ENCODE measurements at places on chromosomes 7 and 10. TPM values are rescaled to one million over a fixed set of nuclear protein-coding genes. Genes with fewer than 3 reads are reported as not detected.

- H3K4me1 ChIP-seq, result peaks cover 45% of the 10 kb centered on the region
- no peak overlapping the region for H3K27ac ChIP-seq
- peaks cover 10% of the 10 kb centered on the region for H3K27me3 ChIP-seq
- no peak for DNase-seq
- H3K4me3 ChIP-seq, result no peak overlapping the region
Measured at GRCh38 chr10:70379581-70380176, 2.7 kb downstream of the LRRC20 start.

DNA sequence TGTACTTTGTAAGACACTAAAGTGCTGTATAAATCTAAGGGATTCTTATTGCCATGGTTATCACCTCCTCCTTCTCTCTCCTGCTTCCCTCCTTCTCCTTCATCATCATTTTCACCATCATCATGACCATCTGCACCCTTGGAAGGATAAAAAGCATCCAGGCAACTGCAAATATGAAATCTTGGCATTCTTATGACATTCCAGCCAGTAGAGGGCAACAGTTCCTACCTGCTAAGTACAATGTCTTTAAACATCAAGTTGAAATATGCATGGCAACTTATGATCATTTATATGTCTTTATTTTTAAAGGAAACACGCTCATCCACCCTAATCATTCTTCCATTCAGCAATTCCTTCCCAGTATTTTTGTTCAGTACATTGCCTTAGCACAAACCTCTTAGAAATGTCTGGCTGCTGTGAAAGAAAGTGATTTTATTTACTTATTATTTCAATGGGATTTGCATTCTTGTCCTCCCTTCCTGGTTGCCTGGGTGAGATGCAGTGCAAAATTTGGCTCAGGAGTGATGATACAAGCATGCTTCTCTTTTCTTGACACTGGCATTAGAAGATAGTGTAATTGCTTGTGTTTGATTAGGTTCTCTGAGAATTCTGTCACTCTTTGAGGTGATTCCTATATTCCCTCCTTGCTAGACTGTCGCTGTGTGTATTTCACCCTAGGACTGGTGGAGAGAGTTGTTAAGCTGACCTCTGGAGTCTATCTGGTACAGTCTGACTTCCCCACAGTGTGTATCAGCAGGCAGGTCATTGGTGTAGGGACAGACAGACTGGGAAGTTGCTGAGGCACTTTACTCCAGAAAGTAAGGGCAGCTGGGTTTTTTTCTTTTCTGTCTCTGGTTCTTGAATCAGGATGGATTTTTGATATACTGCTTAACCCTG lies 188.5 kb upstream of the BMPER start:
- H3K27ac ChIP-seq, result no peak overlapping the region
- no peak for DNase-seq
- H3K4me1 ChIP-seq, result no peaks in the 10 kb centered on the region
- H3K4me3 ChIP-seq, result no peak overlapping the region
- H3K36me3 ChIP-seq, result no peaks in the 10 kb centered on the region

DNA sequence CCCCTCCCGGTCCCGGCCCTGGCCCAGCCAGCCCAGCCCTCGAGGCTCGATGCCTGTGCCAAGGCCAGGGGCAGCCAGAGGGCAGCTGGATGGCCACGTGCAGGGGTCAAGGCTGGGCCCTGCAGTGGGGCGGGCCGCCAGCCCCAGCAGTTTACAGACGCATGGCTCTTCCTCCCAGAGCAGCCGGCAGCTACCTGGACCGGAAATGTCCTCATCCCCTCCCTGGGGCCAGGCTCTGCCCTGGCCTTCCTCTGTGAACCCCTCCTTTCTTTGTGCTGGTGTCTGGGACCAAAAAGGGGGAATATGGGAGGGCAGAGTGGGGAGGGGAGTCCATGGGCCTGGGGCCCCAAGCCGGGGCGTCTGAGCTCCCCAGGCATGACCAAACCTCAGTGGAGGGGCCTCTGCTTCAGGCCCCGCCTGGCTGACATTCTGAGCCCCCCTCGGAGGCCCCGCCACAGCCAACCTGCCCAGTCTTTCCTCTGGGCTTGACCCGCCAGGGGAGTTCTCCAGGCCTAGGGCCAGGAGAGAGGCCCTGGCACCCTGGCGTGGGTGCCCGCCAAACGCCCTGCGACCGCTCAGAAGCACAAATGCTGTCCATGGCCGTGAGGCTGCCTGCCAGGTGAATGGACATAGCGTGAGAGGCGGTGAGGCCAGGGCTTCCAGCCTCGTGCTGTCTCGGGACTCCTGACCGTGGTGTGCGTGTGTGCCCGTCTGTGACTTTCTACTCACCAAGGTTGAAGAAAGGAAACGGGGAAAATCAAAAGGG lies 24.7 kb upstream of the AMZ1 start:
- H3K27me3 ChIP-seq, result no peaks in the 10 kb centered on the region
- no peak overlapping the region for H3K4me3 ChIP-seq
- H3K36me3 ChIP-seq, result no peaks in the 10 kb centered on the region
- peaks cover 21% of the 10 kb centered on the region for H3K4me1 ChIP-seq
- no peak for DNase-seq
- peak overlapping the region; percentile 50 for H3K27ac ChIP-seq

GRCh38 chr10:113865901-113866300 lies 11.4 kb downstream of the NHLRC2 start:
- H3K4me1 ChIP-seq, result peaks cover 20% of the 10 kb centered on the region
- H3K4me3 ChIP-seq, result no peak overlapping the region
- no peaks in the 10 kb centered on the region for H3K27me3 ChIP-seq
- no peak for DNase-seq

DNA sequence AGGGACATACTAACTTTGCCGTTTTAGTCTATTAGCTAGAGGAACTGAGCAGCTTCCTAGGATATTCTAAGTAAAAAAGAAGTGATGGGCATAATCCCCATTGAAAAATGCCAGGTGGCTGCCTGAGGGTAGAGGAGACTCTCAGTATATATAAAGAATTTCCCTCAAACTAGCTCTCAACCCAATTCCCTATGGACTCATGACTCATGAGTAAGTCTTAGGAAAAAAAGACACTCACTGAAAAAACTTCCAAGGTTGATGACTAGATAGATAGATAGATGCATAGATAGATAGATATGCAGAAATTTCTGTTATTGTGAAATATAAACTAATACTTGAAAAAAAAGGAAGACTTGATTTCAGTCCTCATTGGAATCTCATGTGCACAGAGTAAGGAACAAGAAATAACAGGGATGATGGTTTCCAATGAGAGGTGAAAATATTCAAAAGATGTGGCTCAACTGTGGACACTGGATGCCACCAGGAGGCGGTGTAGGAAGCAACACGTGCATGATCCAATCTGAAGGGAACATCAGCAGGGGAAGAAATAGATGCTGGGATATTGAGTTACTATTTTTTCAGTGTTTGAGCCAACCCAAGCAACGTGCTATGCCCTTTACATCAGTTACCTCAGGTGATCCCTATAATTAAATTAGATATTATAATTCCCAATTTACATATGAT lies 711.0 kb upstream of the LRRTM3 start:
- no peak overlapping the region for H3K27ac ChIP-seq
- no peak overlapping the region for H3K4me3 ChIP-seq
- no peaks in the 10 kb centered on the region for H3K4me1 ChIP-seq
- no peaks in the 10 kb centered on the region for H3K27me3 ChIP-seq
- H3K36me3 ChIP-seq, result no peaks in the 10 kb centered on the region

- no peak overlapping the region for H3K4me3 ChIP-seq
- no peak for DNase-seq
- no peaks in the 10 kb centered on the region for H3K4me1 ChIP-seq
- H3K27ac ChIP-seq, result no peak overlapping the region
- no peaks in the 10 kb centered on the region for H3K27me3 ChIP-seq
Measured at GRCh38 chr10:112913661-112914287, 36.3 kb upstream of the TCF7L2 start.

- no peaks in the 10 kb centered on the region for H3K36me3 ChIP-seq
- no peaks in the 10 kb centered on the region for H3K4me1 ChIP-seq
- H3K27ac ChIP-seq, result no peak overlapping the region
- H3K4me3 ChIP-seq, result no peak overlapping the region
- DNase-seq, result no peak
Measured at GRCh38 chr10:105328503-105329133, 687.5 kb downstream of the SORCS3 start.

- H3K4me1 ChIP-seq, result peaks cover 4% of the 10 kb centered on the region
- no peak for DNase-seq
- H3K4me3 ChIP-seq, result no peak overlapping the region
- H3K27me3 ChIP-seq, result no peaks in the 10 kb centered on the region
- no peaks in the 10 kb centered on the region for H3K36me3 ChIP-seq
Measured at GRCh38 chr10:89625041-89625765, 19.8 kb downstream of the PANK1 start.

DNA sequence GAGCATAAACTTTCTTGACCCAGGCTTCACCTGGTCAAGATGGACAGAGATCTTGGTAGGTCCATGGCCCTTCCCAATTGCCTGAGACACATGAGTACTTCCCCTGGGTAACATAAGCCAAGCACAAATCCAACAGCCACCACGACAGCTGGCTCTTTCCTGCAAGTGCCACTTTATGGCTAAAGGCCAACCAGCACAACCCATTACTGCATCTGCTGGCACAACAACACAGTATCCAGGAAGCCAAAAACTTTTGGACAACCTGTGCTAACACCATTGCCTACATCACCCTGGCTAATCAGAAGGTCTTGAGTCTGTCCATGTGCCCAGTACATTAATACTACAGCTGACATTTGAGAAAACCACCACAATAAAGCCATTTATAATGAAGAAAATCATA lies 548.0 kb upstream of the SEMA3D start:
- H3K4me1 ChIP-seq, result no peaks in the 10 kb centered on the region
- no peak overlapping the region for H3K27ac ChIP-seq
- H3K4me3 ChIP-seq, result no peak overlapping the region

GRCh38 chr10:67119651-67120050 lies 193.8 kb downstream of the LRRTM3 start:
- no peaks in the 10 kb centered on the region for H3K4me1 ChIP-seq
- DNase-seq, result no peak
- H3K4me3 ChIP-seq, result no peak overlapping the region
- no peak overlapping the region for H3K27ac ChIP-seq
- H3K36me3 ChIP-seq, result no peaks in the 10 kb centered on the region

DNA sequence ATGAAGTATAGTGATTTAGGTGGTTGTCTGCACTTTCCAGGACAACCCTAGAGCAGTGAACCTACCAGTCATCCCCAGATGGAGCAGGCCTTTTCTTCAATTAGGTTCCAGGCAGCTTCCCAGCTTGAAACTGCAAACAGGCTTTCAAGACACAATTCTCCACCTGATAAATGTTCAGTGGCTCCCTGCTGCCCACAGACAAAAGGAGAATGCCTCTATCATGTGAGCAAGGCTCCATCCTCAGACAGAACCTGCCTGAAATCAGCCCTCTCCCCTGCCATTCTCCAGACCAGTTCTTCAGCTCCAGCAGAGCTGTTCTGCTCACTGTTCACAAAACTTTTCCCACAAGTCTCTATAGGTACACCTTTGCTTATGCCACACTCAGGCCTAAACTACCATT lies 22.1 kb downstream of the RELN start:
- no peak overlapping the region for H3K27ac ChIP-seq
- no peak for DNase-seq
- no peaks in the 10 kb centered on the region for H3K4me1 ChIP-seq
- no peak overlapping the region for H3K4me3 ChIP-seq

DNA sequence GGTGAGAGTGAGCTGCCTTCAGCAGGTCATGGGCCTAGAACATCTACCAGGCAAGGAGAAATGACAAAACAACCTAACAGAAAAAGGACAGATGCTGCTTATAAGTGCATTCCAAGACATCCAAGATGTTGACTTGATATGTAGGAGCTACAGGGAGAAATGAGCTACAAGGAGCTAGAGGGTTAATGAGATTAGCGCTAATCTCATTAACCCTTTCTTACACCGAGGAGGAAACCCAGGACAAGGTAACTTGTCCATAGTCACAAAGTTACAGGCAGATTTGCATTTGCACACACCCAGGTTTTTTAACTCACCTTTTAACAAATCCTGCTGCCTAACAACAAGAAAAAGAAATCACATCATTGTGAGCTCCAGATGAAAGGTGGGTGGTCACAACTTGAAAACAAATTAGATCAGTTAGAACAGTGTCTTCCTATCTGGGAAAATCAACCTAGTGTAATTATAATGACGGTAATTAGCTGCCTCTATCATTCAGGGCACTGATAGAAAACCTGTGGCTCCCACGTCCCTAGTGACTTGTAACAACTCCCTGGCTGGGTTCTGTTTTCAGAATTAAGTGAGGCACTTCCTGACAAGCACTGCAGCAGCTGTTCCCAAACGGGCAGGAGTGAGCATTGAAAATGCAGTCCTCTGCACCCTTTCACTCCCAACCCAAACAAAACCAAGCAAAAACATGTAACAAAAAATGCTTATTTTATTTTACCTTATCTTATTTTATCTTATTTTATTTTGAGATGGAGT lies 5.7 kb downstream of the KIAA1549 start:
- no peaks in the 10 kb centered on the region for H3K36me3 ChIP-seq
- H3K27me3 ChIP-seq, result peaks cover 21% of the 10 kb centered on the region
- DNase-seq, result no peak
- no peak overlapping the region for H3K4me3 ChIP-seq
- no peak overlapping the region for H3K27ac ChIP-seq
- peaks cover 7% of the 10 kb centered on the region for H3K4me1 ChIP-seq

The CHRM2 gene
- total RNA-seq, result 91.6 TPM

The GIMAP5 gene
- total RNA-seq, result 11.7 TPM

The BLNK gene
- total RNA-seq, result 0.66 TPM

The RADIL gene
- 1.7 TPM for total RNA-seq

The ZNF25 gene
- total RNA-seq, result 18.0 TPM

The FRAT2 gene
- 4.4 TPM for total RNA-seq

The CUBN gene
- total RNA-seq, result 0.40 TPM

The SEMA4G gene
- total RNA-seq, result 0.87 TPM
